ENCODE measurements at places on chromosomes 2 and 18. TPM values are rescaled to one million over a fixed set of nuclear protein-coding genes. Genes with fewer than 3 reads are reported as not detected.

DNA sequence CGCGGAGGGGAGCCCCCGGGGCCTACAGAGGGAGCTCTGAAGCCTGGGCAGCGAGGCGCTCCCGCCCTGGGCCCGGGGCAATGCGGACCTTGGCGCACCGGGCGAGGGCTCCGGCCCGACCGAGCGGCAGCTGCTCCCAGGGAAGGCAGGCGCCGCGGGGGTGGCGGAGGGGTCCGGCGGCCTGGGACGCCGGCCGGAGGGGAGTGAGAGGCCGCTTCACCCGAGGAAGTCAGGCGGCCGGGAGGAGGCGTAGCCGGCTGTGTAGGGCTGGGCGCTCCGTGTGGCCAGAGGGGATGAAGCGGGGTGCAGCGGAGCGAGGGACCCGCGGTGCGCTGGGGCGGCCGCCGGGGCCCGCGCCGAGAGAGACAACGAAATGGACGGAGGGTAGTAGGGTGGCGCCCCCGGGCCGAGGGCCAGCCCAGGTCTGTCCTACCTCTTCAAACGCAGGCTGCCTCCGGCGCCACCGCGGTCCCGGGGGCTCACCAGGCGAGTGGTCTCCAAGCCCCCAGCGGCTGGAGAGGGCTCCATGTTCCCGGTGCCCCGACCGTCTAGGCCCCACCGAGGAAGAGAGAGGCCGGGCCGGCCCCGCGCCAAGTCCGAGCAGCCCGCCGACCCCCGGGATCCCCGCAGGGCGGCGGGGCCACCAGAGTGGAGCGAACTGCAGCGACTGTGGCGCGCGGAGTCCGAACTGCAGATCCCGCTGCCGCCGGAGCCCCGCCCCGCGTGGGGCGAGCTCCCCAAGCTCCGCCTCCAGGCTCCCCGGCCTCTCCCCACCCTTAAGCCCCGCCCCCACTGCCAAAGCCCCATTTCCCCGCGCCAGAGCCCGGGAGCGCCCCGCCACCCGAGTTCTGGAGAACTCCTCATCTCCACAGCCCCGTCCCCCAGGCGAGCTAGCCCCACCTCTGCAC lies at the start of gene SLC30A3:
SLC30A3 (minus strand) TSS at position 669 of the 908 bp plus-strand sequence; CDS start at position 528, 141 bp downstream.
- DNase-seq, result peak; percentile 70

The IL36G gene
- 0.50 TPM for polyA plus RNA-seq

The C2orf72 gene
- 69.4 TPM for polyA plus RNA-seq

- no peak for DNase-seq
Observed at GRCh38 chr2:219254590-219255201, 978 bp upstream of the TUBA4A start.

DNA sequence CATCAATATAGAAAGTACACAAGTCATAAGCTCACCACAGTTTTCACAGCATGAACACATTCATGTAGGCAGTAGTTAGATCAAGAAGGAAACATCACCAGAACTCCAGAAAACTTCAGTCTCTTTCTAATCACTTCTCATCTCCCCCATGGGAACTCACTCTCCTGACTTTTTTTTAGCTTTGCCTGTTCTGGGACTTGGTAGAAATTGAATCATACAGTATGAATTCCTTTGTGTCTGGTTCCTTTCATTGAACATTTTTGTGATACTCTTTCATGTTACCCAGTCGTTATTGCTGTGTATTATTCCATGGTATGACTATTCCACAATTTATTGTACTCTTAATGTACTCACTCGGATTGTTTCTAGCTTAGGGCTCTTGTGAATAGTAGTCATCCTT lies 160.2 kb downstream of the TAF4B start:
- no peak for DNase-seq

The APOB gene
- 1,089 TPM for polyA plus RNA-seq

DNA sequence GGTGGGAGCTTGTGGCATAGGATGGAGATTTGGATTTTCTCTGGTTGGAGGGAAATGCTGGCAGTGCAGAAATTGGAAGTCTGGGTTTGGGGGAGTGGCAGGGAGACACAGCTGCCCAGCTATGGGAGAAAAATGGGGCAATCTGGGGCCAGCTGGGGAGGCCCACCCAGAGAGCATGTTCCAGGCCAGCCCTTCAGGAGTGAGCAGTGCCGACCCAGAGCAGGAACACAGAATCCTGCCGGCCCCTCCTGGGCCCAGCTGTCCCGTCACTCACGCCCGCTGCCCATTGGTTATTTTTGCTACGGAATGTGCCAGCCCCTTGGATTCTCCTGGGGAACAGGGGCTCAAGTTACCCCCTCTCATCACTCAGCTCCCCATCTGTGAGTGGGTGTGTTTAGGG lies 4.9 kb downstream of the SPEG start:
- DNase-seq, result no peak

DNA sequence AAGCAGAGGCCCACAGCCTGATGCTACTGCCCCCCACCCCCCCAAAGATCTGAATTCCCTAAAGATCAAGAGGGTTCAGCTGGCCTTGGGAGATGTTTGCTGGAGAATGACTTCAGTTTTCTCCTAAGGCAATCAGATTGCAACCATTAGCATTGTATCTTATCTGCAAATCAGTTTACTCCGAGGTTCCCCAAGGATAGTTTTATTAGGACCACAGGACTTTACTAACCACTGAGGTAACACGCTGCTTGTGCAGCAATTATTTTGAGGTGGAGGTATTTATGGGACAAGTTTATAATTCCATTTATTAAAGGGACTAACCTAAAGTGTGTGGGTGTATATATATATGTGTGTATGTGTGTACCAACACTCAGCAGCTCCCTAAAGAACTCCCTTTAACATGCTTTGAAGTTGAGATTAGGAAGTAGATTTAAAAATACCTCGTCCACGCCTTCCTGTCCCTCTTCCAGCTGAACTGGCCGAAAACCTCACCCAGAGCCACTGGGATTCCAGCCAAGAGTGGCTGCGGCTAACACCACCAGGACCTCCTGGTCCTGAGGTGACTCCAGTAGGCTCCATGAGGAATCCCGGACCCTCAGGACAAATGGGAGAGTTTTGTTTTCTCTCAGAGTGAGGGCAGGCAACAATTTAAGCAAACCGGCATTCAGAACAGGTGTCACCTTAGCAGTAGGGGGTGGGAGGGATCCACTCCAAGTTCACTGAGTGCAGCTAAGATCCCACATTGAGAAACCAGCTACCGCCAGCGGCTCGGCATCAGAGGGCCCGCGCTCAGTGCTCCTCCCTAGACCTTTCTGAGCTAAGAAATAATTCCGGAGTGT lies 3.0 kb upstream of the DLX1 start:
- DNase-seq, result no peak

GRCh38 chr2:26189123-26189522 lies 16.2 kb downstream of the GAREM2 start:
- no peak for DNase-seq

GRCh38 chr2:236840215-236840614 lies 245.5 kb upstream of the COPS8 start:
- no peak for DNase-seq

GRCh38 chr18:46338205-46338604 lies 234.0 kb downstream of the HAUS1 start:
- DNase-seq, result no peak

The LTBP1 gene
- polyA plus RNA-seq, result 0.67 TPM

The CXCR1 gene
- polyA plus RNA-seq, result 0.22 TPM

The SLC40A1 gene
- 72.6 TPM for polyA plus RNA-seq

The AMER3 gene
- polyA plus RNA-seq, result not detected

The DES gene
- polyA plus RNA-seq, result 99.4 TPM
